T-helper 1 cell (primary cell): ENCODE measurements at places on chromosomes 6 and 20.

DNA sequence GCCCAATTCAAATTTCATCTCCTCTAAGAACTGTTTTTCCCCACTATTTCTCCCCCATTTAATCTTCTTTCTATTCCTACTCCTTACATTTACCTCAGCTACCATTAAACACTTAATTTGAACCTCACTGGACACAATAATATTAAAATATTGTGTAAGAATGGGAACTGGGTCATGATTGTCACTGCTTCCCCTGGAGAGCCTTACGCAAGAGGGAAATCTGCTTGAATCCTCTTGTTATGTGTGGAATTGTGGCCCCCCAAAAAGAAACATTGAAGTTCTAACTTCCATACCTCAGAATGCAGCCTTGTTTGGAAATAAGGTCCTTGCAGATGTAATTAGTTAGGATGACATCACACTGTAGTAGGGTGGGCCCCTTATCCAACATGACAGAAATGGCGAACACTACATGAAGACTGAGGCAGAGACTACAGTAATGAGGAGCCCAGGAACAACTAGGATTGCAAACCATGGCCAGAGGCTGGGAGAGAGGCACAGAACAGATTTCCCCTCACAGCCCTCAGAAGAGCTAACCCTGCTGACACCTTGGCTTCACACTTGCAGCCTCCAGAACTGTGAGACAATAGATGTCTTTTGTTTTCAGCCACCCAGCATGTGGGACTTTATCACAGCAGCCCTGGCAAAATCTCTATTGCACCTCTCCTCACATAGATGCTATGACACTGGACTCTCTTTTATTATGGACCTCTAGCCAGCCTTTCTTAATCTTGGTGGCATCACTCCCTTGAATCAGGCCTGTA lies 29.9 kb downstream of the HIVEP2 start:
- no peak for DNase-seq

DNA sequence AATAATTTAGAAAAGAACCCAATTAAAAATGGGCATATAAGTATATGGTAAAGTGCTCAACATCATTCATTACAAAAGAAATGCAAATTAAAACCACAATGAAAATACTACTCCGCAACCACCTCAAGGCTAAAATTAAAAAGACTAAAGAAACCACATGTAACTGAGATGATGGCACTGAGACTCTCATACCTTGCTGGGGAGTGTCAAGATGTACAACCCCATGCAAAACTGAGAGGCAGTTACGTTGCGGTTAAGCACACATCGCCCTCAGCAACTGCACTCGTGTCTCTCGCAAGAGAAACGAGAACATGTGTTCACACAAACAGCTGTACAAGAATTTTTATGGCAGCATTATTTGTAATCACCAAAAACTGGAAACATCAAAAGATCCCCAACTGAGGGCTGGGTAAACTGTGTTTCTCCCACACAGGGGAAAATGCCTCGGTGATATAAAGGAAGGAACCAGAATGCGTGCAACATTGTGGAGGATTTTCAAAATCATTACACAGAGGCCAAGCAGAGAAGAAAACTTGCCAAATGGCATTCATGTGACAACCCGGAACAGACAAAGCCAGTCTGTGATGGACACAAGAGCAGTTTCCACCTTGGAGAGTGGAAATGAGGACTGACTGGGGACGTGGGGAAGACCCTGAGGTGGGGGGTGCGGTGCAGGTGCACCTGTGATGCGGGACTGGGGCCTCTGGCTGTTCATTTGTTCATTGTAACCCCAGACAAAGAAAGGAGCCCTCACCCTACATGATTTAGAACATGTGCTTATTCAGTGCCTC lies 144.9 kb downstream of the WDR27 start:
- DNase-seq, result no peak

DNA sequence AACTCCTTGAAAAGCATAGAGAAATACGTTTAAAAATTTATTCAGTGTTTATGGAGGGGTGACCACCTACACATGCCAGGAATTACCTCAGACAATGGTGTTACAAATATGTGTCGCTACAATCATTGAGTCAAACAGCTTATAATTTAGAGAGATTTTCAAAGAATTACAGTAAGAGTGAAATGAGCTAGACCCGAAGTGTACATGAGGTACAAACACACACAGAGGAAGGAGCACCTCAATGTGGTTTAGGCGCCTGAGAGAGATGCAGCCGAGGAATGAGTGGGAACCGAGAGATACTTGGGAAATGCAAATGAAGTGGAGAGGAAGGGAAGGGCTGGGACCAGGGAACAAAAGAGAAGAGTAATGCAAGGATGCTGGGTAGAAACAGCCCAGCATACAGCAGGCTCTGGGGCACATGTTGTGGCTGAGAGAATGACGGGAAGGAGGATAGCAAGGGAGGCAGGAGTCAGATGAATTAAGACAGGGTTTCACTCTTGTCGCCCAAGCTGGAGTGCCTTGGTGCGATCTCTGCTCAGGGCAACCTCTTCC lies 15.5 kb downstream of the EEF1E1 start:
- DNase-seq, result no peak

DNA sequence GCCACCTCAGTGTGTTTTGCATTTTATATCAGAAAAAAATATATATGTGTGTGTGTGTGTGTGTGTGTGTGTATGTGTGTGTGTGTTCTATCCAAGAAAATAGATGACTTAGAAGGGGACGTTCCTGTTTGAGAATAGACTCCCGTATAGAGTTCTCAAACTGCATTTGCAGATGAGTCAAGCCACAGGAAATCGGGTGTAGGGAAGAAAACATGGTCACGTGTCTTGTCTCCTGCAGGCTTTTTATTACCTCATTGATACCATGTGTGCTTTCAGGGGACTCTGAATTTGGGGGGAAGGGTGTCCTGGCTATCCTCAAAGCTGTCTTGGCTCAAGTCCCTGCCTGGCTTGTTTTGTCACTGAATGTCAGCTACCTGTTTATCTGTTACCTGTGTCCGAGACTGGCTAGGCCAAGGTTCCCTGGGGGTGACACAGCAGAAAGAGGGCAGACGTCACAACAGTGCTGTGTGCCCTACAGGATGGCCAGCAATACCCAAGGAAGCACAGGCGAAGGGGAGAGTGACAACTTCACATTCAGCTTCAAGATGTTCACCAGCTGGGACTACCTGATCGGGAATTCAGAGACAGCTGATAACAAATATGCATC lies 55.7 kb upstream of the NOP56 start:
- no peak for DNase-seq

DNA sequence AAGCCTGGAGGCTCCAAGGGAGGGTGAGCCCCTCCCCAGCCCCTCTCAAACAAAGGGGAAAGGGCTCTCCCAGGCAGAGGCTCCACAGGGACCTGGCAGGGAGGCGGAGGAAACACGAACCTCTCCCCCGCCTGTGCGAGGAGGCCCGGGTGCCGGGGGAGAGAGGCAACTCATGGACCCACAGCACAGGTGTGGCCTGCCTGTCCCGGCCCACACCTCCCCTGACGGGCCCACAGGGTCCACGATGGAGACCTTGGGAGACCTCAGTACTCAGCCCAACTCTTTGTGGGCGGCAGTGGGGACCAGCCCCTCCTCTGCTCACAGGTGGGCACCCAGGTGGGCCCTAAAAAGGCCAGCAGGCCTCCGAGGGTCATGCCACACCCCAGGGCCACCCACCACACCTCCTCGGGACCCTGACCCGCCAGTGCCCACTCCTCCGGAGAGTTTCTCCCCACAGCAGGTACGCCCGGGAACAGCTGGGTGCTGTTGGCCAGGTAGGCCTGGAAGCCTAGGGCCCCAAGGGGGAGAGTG lies 12.2 kb downstream of the LAMA5 start:
- DNase-seq, result no peak

- DNase-seq, result no peak
Observed at GRCh38 chr6:31968791-31969711, 2.9 kb downstream of the DXO start.

GRCh38 chr6:132598473-132598872 lies 8.9 kb upstream of the TAAR5 start:
- DNase-seq, result no peak

DNA sequence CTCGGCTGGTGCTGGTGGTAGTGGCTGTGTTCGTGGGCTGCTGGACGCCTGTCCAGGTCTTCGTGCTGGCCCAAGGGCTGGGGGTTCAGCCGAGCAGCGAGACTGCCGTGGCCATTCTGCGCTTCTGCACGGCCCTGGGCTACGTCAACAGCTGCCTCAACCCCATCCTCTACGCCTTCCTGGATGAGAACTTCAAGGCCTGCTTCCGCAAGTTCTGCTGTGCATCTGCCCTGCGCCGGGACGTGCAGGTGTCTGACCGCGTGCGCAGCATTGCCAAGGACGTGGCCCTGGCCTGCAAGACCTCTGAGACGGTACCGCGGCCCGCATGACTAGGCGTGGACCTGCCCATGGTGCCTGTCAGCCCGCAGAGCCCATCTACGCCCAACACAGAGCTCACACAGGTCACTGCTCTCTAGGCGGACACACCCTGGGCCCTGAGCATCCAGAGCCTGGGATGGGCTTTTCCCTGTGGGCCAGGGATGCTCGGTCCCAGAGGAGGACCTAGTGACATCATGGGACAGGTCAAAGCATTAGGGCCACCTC lies 8.8 kb downstream of the NPBWR2 start:
- DNase-seq, result no peak

DNA sequence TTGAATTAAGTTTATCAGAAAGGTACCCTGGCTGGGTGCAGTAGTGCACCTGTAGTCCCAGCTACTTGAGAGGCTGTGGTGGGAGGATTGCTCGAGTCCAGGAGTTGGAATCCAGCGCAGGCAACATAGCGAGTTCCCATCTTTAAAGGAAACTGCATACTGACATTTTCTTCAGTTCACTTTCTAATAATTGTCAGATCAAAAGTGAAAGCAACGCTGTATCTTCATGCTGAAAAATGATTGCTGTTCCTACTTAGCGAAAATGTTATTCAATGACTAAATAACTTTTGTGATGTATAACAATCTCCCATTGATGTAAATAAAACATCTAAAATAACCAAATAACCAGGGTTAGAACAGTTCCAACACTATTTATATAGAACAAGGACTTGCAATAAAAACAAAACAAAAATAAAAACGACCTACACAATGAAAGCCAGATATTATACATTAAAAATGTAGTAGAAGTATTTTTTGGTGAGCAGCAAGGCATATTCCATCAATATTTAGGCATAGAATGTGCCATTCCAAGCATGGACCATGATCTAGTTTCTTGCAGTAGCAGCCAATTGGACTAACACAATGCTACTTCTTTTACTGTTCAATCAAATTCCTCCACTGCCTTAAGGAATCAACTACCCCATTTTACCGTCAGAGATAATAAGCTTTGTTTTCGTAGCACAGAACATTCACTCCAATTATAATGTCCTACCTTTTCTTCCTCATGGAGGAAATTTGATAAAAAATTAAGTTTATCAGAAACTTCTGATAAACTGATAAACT lies 1.5 kb downstream of the LATS1 start:
- DNase-seq, result no peak

GRCh38 chr20:50929299-50930138 lies 1.7 kb downstream of the ADNP start:
- peak; percentile 86 for DNase-seq

DNA sequence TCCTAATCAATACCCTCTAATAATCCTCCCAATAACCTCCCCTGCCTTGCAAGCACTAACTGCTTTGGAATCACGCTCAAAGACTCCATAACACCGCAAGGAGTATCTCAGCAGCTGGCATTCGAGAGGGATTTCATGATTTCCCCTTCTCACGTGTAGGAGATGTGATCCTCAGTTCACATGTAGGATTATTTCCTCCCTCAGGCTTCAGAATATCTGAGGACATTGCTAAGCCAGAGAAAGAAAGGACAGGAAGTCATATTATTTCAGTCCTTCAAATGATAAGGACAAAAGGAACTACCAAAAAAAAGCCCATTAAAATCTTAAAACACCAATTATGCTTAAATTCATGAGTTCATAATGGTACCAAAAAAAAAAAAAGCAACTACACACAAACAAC lies 122.9 kb downstream of the NFATC2 start:
- no peak for DNase-seq

DNA sequence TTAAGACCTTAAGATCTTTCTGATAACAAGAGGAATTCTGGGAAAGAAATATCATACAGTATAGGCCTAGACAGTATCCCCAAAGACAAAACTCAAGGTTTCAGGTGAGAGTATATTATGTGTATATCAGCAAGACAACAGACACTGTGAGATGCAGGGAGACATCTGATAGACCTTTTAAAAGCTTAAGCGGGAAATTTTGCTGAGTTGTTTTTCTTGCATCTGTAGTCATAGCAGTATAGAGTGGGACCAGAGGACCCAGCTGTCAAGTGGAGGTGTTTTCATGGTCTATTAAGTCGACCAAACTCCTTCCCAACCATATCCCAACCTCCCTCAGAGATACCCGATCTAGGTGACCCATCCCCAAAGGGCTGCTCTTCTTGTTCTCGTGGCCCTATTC lies 98.1 kb upstream of the THEMIS start:
- no peak for DNase-seq

GRCh38 chr20:6744805-6745204 lies 22.7 kb upstream of the BMP2 start:
- no peak for DNase-seq

- DNase-seq, result no peak
Observed at GRCh38 chr6:21741221-21742109, 147.9 kb downstream of the SOX4 start.

DNA sequence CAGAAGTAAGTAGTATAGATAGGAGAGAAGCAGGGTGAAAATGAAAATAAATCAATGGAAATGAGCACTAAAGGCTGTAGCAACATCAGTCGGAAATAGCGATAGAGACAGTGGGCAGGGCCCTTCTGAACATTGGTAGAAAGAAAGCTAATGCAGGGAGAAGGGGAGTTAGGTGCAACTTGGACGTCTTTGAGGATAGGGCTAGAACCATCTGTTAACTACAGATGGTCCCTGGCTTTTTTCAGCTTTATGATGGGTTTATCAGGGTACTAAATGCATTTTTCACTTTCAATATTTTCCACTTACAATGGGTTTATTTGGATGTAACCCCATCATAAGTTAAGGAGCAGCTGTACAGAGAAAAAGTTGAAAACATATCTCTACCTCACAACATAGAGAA lies 72.8 kb upstream of the CNR1 start:
- no peak for DNase-seq

GRCh38 chr6:64243618-64244017 lies 608.0 kb downstream of the PHF3 start:
- DNase-seq, result no peak

DNA sequence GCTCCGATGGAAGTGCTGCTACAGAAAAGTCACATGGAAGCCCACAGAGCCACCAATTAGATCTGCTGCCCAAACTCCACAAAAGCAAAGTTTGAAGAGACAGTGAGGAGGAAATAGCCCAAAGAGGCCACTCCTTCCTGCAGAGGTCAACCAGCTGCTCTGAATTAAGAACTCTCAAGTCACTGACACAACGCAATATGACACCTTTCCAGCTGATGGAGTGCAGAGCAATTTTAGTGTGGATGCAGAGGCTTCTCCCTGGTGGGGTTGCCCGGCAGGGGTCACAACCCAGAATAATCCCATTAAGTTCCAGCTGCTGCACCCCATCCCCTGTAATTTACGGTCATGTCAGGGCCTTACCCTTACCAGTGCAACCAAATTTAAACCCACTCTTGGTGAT lies 361.9 kb upstream of the JARID2 start:
- DNase-seq, result no peak
